ENCODE measurements at places on chromosomes 4 and X.
A peak's percentile ranks its signal among the peaks of the same experiment; 100 is the strongest.

- peak; percentile 1 for DNase-seq
Measured at GRCh38 chr4:127809173-127809800, 27.2 kb downstream of the HSPA4L start.

- DNase-seq = peak; percentile 33
Measured at GRCh38 chr4:10212400-10212799, 95.8 kb upstream of the WDR1 start.

DNA sequence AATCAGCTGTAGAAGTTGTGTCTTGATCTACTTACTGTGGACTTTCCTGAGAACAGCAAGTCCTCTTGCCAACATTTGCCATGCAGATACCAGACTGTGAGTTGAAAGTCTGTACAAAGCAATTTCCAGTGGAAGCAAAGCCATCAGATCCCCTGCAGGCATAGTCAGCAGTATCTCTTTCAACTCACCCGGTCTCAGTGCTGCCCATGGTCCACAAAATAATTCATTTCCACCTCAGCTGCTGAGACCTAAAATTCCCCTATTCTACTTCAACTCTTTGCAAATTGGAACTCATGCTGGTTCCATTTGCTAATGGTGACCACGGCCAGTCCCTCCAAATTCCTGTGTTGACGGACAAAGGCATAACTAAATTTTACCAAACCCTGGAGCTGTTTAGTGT is 46.0 kb upstream of the RPL34 start:
- no peak for DNase-seq

DNA sequence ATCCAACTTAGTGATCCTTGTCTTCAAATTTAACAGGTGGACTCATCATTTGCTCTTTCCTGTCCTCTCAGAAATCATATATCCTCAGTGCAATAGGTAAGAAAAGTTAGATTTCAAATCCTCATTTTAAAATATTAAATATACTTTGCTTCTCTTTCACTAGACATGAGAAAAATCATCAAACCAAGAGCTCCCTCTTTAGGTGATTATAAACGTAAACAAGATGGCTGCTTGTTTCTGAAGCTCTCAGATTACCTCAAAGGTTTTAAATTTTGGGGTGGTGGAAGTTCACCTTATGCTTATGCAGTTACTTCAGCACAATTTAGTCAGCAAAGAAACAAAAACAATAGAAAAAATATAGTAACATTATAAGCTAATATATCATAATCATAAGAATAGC is 27.3 kb downstream of the CSN3 start:
- DNase-seq = no peak

GRCh38 chr4:77367638-77368037 is 210.6 kb downstream of the CCNG2 start:
- no peak for DNase-seq

GRCh38 chr4:54728368-54728767 is 70.6 kb downstream of the KIT start:
- DNase-seq = no peak

DNA sequence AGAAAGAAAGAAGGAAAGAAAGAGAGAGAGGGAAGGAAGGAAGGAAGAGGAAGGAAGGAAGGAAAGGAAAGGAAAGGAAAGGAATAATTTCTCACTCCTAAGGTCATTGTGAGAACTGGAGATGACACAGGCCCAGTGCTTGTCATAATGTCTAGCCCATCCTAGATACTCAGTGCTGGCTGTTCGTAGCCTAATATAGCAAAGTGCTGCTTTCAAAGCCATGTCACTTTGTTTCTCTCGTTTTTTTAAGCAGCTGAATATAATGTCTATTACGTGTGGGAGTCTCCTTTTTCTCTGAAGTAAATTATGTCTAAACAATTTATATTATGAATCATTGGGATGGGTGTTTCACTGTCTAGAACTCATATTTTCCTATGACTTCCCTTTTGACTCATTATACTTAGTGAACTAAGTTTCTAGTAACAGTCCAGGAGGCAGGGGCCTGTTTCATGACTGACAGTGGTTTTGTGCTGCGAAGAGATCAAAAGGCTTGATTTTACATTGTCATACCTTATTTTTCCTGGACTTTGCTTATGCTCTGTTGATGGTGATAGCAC is 327.0 kb upstream of the ZFP42 start:
- peak; percentile 86 for DNase-seq

DNA sequence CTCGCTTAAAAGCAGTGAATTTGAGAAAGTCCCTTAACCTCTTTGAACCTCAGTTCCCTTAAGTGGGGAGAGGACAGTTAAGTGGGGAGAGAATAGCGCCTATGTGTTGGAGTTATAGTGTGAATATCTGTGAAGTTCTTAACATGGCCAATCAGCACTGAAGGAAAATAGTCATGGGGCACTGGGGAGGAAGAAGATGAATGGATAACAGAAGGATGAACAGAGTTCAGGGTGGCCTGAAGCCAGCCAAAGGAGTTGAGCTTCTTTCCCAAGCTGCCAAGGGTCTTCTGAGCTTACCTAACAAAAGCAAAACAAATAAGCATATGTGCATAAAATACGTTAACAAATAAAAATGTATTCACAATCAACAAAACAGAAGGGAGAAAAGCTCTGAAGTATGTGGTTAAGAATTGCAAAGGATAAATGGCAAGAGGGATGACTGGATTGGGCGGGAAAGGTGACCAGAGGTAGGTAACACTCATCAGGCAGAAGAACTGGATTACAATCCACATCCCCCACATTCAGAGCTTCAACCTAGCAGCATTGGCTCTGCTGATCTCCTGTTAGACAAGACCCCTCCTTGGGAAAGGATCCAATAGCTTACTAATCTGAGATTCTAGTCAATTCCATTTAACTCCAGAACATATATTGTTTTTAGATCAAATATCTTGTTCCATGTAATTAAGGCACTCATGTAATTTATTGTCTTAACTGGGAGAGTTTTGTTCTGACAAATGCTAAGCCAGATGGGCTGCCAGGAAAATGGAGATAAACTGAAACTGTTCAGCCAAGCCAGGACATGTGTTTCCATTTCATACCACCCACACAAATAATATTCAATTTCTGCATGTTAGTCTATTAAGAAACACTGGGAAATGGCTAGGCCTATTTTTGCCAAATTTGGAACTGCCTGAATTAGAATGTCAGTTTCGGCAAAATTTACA is 221.2 kb downstream of the LDB2 start:
- no peak for DNase-seq

GRCh38 chr4:159018062-159018629 is 84.7 kb upstream of the RAPGEF2 start:
- DNase-seq = no peak

- no peak for DNase-seq
Measured at GRCh38 chr4:19134685-19135084, 1113.1 kb upstream of the LCORL start.

GRCh38 chr4:112181358-112182000 is 36.2 kb downstream of the FAM241A start:
- no peak for DNase-seq

DNA sequence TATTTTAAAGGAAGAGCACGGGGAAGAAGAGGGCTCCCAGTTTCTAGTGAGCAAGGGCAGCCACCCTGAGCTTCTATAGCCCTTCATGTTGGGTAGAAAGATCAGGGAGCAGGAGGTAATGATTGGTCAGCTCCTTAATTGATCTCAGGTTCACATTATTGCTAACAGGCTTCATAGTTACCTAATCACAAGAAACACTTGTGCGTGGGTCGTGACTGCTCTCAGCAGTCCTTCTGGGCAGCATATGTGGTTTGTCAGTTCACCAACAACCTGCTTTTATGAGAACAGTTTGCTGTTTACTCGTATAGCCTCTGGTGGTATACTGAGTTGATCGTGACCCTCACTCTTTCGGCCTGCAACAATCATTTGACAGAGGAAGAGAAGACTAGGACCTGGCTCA is 4.7 kb upstream of the DOK7 start:
- no peak for DNase-seq

- DNase-seq = no peak
Measured at GRCh38 chr4:6875431-6875831, 34.2 kb upstream of the TBC1D14 start.

GRCh38 chrX:39309721-39310152 is 508.5 kb downstream of the MID1IP1 start:
- DNase-seq = peak; percentile 1

- DNase-seq = no peak
Measured at GRCh38 chr4:152689615-152690501, 10.1 kb upstream of the TMEM154 start.

DNA sequence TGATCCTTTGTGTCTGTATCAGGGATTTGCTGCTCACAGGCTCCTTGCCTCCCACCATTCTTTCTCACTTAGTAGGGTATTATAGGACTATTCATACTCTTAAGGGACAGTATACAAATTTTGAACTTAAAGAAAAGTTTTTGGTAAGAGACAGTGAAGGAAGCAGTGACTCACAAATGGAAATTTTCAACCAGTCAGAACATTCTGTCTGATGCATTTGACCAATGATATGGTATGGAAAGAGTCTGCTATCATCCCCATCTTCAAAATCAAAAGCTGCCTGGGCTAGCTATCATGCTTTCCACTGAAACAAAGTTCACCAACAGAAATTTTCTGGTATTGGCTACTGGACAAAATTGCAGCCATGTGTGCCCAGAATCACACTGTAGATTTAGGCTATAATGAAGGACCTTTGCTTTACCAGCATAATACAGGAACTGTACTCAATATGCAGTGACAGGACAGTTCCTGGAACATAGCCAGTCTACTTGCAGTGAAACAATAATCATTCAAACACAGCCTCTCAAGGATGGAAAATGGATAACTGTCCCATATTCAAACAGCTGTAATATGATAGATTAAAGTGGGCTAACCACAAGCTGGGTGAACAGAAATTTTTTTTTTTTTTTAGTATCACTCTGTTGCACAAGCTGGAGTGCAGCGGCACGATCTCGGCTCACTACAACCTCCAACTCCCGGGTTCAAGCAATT is 109.0 kb upstream of the ACSL4 start:
- DNase-seq = peak; percentile 32

DNA sequence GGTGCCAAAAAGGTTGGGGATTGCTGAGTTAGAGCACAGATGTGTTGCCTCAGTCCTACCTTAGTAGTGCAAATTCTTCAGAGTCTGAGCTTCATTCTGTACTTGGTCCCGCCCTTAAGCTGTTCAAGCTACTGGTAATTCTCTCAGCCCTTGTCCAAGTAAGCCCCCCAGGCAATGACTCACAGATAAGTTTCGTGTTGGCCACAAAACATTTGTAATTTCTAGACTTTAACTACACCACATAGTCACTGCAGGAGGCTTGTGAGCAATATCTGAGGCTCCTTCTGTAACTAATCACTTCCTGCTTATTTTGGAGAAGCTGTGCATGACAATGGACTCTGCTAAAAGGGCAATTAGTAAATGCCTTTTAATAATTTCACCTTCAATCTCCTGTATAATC is 1420.5 kb downstream of the PCDH7 start:
- DNase-seq = peak; percentile 94

GRCh38 chr4:145047151-145047550 is 50.8 kb downstream of the ANAPC10 start:
- DNase-seq = no peak

- no peak for DNase-seq
Measured at GRCh38 chrX:107686026-107686425, 57.7 kb downstream of the PRPS1 start.

DNA sequence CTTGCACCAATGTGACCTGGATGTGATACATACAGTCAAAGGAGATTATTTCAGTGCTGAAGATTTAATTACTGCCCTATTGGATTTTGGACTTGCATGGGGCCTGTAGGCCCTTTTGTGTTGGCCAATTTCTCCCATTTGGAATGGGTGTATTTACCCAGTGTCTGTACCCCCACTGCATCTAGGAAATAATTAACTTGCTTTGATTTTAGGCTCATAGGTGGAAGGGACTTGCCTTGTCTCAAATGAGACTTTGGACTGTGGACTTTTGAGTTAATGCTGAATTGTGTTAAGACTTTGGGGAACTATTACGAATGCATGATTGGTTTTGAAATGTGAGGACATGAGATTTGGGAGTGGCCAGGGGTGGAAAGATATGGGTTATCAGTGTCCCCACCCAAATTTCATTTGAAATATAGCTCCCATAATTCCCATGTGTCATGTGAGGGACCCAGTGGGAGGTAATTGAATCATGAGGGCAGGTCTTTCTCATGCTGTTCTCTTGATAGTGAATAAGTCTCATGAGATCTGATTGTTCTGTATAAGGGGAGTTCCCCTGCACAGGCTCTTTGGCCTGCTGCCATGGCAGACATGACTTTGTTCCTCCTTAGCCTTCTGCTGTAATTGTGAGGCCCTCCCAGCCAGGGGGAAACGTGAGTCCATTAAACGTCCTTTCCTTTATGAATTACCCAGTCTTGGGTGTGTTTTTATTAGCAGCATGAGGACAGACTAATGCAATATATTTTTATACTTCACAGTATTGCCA is 362.2 kb upstream of the SPANXN4 start:
- no peak for DNase-seq

DNA sequence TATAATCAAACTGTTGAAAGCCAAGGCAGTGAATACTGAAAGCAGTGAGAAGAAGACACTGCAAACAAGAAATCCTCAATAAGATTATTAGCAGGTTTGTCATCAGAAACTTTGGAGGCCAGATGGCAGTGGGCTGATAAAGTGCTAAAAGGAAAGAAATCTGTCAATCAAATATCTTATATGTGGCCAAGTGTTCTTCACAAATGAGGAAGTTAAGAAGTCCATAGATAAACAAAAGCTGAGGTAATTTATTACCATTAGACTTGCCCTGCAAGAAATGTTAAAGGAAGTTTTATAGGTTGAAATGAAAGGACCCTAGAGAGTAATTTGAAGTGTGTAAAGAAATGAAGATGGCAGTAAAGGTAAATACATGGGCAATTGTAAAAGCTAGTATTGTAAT is 586.6 kb downstream of the RAPGEF2 start:
- DNase-seq = no peak

DNA sequence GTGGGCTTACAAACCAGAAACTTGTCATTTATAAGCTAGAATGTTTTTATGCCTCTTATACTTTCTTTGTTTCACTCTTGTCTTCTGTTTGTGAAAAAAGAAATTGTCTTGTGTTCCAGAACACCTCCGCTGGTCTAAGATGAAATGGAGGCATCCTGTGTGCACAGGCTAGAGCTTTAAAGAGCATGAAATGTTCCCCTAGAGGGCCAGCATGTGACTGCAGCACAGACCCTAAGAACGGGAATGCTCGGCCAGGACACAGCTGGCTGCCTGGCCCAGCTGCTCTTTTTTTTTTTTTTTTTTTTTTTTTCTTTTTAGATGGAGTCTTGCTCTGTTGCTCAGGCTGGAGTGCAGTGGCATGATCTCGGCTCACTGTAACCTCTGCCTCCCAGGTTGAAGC is 33.6 kb downstream of the SETD7 start:
- no peak for DNase-seq

- DNase-seq = peak; percentile 1
Measured at GRCh38 chr4:133095591-133095990, 53.5 kb upstream of the PCDH10 start.

- DNase-seq = no peak
Measured at GRCh38 chr4:6230827-6231662, 30.7 kb upstream of the JAKMIP1 start.

DNA sequence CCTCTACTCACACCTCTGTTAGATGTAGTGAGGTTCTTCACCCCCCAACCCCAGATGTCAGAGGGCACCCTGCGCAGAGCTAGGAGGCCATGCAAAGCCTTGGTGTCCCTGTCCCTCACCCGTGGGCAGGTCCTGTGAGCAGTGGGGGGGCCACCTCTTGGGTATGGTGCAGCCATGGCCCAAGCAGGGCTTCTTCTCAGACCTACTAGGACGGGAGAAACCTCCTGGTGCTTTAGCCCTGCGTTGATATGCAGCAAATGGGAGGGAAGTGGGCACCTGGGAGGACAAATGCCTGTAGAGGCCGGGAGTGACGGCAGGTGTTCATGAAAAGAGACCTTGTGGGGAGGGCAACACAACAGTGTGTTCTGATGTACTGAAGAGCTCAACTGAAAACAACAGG is 38.5 kb upstream of the MSANTD1 start:
- no peak for DNase-seq

GRCh38 chrX:25017667-25018247 is 2.0 kb upstream of the ARX start:
- DNase-seq = no peak

Data from fibroblast of skin of back (primary cell).